ENCODE measurements at places on chromosomes 13 and 19.

DNA sequence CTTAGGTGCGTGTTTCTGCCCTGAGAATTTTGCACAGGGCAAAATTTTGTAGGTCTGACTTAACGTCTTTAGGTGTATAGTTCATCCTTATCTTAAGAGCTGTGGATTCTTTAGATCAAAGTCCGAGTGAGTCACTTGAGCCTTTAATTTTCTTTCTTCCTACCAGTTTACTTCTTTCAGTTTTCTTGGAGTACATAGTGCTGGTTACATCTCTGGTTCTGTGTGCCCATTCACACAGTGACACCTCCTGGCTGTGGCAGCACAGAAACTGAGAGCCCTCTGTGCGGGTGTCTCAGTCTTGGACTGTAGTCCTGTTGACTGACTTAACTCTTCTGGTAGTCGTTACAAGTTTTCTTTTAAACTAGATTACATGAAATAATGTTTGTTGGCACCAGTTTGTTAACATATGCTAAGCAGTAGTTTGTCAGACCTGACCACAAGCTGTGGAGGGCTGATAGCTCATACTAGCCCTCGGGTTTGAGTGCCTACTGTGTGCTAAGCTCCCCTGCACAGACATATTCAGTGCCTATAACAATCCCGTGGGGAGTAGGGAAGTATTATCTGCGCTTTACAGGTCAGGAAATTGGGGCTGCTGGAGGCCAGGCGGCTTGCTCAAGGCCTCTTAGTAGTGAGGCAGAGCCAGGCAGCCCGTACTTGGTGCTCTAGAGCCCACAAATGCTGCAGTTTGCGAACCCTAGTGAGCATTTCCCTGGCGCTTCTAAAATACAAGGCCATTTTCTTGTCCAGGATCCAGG, 1.6 kb downstream of the GATAD2A start:
- no peak for DNase-seq

DNA sequence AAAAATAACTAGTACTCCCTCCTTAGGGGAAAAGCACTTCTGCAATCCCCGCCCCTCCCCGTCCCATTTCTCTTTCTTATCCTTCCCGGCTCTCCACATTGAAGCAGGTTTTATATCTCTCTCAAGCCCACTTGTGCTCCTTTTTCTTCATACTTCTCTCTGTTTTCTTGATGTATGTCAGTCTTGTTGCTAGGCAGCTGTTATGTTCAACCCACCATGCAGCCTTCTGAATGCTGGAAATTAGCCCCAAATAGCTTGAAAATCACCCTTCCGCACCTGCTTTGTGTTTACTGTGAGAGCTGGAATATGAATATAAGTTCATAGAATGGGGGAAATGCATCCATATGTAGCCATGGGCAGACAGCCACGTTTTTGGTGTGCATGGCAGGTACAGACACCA, 461.4 kb downstream of the MYO16 start:
- DNase-seq, result no peak

GRCh38 chr19:54694648-54695047, 29.6 kb upstream of the KIR3DL3 start:
- no peak for DNase-seq

- DNase-seq, result no peak
These were observed 3.1 kb downstream of the CD320 start for GRCh38 chr19:8304841-8305621.

DNA sequence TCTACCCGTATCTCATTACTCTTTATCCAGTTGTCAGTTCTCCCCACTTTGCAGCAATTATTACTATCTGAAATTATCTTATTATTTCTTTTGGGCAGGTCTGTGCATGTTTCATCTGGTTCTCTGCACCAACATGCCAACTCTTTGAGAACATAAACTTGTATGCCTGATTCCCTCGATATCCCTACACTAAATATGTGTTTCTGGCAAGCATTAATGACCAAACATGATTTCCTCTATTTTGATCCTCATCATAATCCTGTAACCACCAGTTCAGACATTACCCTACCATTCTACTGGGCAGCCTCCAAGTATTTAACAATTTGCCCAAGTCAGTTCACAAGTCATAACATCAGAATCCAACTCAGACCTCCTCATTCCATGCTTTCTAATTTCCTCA, 426.1 kb downstream of the FOXO1 start:
- DNase-seq, result no peak

- no peak for DNase-seq
These were observed 121.4 kb downstream of the ENOX1 start for GRCh38 chr13:43665388-43665787.

DNA sequence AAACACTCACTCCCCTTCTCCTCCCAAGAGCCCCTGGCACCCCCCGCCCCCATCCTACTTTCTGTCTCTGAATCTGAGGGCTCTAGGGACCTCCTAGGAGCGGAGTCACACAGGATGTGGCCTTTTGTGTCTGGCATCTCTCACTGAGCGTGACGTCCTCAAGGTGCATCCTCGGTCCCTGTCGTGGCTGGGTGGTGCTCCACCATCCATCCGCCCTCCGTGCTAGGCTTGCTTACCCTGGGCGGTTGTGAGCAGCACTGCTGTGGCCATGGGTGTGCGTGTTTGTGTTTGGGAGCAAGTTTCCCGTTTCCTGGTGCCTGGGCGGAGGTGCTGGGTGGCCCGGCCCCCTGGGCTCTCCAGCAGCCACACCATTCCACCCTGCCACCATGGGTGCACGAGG, 12.2 kb downstream of the PLEKHJ1 start:
- no peak for DNase-seq

DNA sequence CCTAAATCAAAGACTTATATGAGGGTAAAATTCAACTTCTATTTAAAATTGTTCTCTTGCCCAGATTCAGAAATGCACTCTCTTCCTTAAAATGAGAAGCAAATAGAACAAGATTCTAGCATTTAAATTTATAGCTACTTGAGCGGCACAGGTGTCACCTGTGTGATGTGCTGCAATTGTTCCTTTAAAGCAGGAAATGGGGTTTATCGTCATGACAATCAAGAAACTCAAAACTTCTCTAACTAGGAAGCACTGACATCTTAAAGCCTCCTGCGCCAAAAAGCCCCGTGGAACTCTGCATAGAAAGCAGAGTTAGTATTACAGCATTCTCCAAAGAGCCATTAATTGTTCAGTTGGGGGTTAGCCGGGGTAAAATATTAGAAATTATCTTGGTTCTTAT, 2.6 kb upstream of the OXGR1 start:
- DNase-seq, result no peak
